ENCODE measurements at places on chromosomes 12 and 14. TPM values are rescaled to one million over a fixed set of nuclear protein-coding genes. Genes with fewer than 3 reads are reported as not detected.

The CPNE8 gene
- 7.3 TPM for total RNA-seq

The AKAP5 gene
- 1.3 TPM for total RNA-seq

The GDF11 gene
- 3.0 TPM for total RNA-seq

The MAP3K9 gene
- 6.9 TPM for total RNA-seq

The OR4E2 gene
- total RNA-seq: not detected

The OR4N2 gene
- not detected for total RNA-seq

The KRT85 gene
- 98.6 TPM for total RNA-seq

The C14orf93 gene
- 7.7 TPM for total RNA-seq

The TIMM9 gene
- total RNA-seq: 34.7 TPM

DNA sequence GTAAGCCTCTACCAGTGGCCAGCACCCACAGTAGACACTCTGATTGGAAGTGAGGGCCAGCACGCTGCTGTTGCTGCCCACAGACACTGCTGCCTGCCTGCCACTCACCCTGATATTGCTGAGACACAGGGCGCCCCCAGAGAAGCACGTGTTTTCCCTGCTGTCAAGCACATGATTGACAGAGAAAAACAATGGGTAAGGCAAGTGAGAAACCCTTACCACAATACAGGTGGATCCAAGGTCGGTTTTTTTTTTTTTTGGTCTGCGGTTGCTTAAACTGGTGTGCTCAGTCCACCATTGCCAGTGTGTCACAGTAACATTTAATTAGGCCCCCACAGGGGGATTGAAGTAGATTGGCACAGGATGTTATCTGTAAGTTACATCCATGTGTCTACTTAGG lies 65.9 kb downstream of the WDR20 start:
- DNase-seq: no peak

GRCh38 chr12:124646385-124647230 lies 79.2 kb upstream of the NCOR2 start:
- no peak for DNase-seq

DNA sequence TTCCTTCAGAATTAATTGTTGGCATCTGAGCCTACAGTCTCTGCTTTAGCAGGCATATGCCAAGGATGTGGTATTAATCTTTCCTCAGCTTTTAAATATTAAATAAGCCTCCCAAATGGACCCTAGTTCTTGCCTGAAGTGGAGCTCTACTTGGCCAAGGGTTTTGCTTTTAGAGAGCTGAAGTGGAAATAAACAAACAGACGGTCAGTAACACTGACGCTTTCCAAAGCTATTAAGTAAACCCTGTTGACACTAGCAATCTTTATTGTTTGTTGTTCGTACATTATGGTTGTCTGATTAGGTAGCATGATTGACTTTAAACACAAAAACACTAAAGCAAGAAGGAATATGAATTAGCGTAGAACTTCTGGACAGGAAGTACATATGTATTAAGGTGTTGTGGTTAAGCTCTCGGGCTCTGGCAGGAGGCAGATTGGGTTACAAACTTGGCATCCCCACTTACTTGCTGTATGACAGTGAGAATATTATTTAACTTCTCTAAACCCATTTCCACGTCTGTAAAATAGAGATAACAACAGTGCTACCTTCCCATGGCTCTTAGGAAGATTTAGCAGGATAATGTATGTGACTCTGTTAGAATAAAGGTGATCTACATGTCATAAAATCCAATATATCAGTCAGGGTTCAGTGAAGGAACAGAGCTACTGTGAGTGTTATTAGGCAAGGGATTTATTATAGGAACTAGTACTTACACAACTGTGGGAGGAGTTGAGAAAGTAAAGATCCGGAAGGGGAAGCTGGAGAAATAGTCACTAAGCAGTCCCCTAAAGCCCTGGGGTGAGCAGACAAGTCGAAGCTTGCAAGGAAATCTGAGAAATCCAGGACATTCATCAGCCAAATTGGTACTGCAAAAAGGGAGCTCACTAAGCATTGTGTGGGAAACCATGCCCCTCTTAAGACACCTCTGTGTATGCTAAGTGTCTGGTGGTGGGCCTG lies 92.2 kb upstream of the ATF7IP start:
- no peak for DNase-seq

DNA sequence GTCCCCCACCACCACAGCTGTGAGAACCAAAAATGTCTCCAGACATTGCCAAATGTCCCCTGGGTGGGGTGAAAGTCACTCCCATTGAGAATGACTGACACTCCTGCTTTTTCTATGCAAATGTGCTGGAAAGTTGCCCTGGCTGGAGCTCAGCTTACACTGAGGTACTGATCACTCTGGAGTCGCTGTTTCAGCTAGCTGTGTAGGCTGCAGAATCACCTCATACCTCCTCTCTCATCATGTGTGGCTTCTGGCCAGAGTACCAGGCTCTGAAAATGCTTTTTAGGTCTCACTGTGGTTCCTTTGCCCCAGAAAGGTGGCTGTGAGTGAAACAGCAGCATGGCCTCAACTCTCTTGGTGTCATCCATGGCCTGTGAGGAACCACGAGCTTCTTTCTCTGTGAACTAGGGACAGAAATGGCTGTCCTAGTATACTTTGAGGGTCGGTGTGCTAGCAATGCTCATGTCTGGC lies 414.4 kb downstream of the DPF3 start:
- no peak for DNase-seq

DNA sequence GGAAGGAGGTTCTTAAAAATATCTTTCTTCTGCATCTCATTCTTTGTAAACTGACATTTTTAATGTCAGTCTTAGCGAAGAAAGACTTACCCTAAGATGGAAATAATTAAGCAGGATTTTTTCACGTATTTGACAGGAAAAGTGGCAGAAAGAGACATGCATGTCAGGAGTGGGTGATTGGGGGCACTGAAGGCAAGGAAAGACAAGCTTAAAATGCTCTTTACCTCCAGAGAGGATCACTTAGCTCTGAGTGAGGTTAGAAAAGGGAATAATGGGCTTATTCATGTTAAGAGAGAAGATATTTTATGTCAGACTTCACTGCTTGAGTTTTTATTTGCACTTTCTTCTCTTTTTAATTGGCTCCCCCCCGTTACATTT lies 1358.2 kb upstream of the TMEM132C start:
- DNase-seq: no peak

DNA sequence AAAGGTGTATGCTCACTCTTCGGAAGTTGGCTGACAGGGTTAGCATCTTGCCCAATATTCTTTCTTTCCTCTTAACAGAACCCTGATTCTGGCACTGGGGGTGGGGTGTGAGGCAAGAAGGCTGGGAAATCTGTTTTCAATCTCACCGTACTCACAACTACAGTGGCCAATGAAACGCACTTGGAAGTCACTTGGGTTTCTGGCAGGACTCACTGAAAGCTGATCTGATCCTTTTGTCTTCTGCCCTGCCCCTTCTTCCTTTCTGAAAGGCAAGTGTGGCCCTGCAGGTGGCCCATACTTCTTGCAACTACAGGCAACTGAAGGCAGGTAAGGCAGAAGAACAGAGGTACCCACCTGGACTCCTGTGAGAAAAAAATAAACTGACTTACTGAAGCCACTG lies 106.9 kb downstream of the STXBP6 start:
- peak; percentile 34 for DNase-seq

- DNase-seq: peak; percentile 3
Measured at GRCh38 chr12:12804011-12804410, 9.1 kb upstream of the DDX47 start.

GRCh38 chr14:37711356-37711830 lies 116.0 kb downstream of the TTC6 start:
- no peak for DNase-seq

DNA sequence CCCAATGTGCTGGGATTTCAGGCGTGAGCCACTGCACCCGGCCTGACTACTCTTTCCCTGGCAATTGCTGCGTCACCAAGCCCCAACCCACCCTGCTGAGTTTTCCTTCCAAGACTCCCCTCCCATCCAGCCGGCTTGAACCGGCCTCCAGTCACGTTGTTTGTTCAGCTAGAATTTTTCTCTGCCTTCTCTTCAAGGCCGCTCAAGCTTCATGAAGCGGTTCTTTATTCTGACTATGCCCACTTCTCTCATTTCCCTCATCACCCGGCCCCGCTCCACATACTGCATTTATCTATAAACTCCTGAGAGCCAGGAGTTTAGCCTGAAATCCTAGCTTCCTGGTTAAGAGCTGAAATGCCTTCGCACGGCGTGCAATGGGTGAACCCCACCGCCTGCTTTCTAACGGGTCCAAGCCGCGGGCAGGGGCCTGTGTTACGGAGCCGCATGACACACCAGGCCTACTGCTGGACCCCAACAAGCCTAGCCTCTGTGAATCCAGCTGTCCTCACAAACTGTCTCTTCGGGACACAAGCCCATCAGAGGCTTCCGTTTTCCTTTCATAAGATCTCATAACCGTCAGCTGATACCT lies 999 bp upstream of the DCAF4 start:
- DNase-seq: no peak

- no peak for DNase-seq
Measured at GRCh38 chr12:15796493-15797141, 7.4 kb upstream of the EPS8 start.

DNA sequence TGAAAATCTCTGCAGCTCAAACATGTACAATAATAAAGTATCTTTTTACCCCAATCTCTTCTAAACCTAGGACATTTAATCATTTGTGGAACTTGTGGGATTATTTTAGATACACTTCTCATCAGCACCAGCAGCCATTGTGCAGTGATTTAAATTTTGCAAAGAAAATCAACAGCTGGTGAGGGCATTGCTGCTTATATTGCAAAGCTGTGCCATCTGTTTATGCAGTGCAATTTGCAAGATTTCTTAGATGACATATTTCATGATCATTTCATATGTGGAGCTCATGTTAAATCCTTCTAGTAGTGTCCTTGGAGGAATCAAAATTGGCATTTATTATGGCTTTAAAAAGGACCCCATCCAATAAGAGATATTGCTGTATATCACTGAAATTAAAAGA lies 320.7 kb downstream of the BTG1 start:
- no peak for DNase-seq

DNA sequence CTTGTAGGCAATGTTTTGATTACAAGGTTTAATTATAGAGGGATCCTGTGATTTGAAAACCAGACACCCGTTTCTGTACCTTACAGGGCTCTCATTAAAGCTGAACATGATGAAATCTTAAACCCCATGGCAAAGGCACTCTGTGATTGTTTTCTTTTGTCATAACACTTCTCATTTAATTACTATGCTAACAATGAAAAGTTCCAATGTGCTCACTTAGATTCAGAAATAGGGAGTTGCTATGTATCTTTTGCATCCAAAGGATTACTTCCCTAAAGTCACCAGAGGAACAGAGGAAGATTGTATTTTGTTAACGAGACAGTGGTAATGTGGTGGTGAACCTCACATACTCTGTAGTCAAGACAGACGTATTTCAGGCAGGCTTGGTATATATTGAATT lies 81.5 kb upstream of the MYF6 start:
- no peak for DNase-seq

DNA sequence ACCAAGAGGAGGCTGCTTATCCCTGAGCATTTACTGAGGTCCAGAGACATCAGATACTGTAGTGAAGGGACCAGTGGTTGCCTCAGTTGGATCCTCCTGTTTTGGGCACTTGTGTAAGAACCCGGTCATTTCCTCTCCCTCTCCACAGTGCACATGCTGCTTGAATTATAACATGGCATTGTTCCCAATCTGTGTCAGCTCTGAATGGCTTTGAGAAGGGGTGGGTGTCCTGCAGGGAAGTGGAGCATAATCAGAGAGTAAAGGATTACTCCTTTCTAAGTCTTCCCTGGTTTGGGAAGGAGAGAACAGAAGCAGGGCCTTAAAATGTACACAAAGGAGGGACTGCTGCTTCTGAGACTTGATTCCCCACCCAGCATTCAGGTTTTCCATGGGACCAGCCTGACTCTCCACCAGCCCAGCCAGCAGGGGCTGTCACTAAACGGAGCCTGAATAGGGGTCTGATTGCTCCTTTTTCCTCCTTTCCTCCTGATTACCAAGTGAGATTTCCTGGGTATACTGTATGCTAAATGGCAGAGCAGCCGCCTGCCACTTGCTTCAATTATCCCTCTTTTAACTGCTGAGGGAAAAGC lies 78.4 kb downstream of the NRXN3 start:
- peak; percentile 50 for DNase-seq

DNA sequence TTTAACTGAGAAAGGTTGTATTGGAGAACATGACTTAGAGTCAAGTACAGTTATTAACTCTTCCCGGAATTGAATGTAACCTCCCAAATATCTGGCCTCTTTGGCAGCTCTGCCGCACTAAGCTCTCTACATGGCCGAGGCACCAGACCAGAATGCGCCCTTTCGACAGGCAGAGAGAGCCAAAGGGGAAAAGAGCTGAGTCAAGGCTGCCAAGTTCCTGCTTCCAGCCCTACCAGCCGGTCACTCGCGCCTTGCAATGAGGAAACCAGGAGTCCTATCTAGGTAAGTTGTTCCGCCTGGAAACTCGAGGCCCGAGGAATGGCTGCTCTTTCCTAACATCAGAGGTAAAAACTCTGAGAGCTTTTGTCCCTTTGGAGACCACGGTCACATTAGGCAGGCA lies 172.2 kb downstream of the BRMS1L start:
- DNase-seq: no peak

DNA sequence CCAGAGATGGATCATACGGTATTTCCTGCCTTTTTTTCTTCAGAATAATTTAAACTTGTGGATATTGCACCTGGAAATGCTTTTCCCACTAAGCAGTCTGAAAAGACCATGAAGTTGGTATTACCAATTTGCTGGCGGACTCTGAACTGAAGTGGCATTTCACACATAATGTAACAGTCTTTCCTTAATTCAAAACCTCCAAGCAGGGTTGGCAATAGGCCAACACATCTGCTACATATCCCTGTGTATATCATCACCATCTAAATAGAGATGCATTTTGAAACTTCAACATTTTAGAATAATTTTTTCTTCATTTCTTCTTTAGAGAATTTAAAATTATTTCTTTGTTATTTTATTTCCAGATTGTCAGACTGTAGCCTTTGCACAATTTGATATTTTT lies 100.5 kb downstream of the TSPAN8 start:
- DNase-seq: peak; percentile 22

DNA sequence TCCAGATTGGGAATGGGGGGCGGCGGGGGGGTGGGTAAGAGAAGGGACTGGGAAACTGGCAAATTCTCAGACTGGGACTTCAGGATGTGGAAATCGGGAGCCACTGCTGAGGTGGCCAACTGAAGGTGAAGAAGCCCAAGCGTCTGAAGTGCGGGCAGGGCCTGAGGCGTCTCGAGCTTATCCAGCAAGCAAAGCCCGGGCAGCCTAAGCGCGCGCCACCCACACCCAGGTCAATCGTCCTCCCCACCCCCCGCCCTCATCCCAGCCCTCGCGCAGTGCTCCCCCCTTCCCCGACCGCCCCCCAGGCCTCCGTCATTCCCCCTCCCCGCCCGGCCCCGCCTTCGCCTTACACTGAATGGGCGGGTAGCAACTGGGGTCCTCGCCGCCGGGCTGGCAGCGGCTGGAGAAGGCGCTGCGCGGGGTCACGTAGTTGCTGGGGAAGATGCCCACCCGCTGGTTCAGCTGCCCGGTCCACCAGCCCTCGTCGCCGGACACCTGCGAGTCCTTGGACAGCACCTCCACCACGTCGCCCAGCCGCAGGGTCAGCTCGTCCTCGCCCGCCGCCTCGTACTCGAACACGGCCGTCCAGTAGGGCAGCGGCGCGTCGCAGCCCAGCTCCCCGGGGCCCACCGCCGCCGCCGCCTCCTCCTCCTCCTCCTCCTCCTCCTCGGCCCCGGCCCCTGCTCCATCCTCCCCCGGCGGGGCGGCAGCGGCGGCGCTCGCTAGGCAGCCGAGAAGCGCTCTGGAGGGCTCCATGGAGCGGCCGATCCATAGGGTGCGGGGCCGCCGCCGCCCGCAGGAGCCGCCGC lies 693 bp downstream of the MAP3K9 start:
- no peak for DNase-seq
